NCI-H526 (cell line): ENCODE measurements at places on chromosomes 11 and 22.

- no peak for DNase-seq
Observed at GRCh38 chr11:74185695-74186094, 14.6 kb downstream of the PPME1 start.

DNA sequence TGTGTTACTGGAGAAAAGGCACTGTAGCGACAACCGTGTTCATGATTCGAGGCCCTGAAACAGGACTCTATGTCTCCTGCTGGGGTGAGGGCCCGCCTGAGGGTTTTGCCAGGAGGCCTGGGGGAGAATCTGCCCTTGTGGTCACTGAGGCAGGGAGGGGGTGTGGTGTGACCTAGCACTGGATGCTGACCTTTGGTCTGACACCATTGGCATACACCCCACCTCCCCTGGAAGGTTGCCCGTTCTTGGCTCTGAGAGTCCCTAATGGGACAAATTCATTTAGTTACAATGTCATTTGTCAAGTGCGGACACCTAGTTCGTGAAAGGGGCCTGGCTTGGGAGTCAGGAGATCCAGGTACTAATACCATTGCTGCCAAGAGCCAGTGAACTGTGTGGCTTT lies 29.0 kb downstream of the NECTIN1 start:
- DNase-seq, result no peak

- peak; percentile 44 for DNase-seq
Observed at GRCh38 chr11:122509091-122509490, 146.4 kb upstream of the UBASH3B start.

GRCh38 chr11:114395736-114396135 lies 4.6 kb downstream of the C11orf71 start:
- peak; percentile 28 for DNase-seq

DNA sequence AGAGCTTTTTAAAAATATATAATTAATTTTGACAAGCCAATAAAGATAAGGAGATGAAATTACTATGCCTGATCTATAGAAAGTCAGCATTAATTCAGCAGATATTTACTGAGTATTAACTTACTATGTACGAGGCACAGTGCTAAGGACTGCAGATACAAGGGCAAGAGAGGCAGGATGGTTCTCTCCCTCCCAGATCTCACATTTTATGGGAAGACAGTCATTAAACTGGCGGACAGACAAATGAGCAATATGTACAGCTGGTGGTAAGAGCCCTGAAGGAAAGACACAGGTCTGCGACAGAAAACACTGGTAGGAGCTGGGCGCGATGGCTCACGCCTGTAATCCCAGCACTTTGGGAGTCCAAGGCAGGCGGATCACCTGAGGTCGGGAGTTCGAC lies 36.8 kb downstream of the MCHR1 start:
- DNase-seq, result no peak

DNA sequence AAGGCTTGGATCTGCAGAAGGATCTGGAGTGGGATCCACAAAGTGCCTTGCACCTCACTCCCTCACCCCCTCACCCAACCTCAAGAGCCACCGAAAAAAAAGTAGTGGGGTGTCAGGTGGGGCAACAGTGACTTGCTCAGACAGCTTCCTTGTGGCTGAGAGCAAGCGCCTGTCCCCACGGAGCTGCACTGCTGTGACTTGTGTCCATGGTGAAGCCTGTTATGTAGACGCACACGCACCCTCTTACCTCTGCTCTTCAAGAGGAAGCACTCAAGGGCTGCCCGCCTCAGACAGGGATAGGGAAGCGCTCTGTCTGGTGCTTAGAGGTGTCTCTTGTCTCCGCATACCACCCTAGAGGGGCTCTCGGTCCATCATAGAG lies 1.2 kb downstream of the DRD2 start:
- peak; percentile 80 for DNase-seq

GRCh38 chr22:44337678-44338004 lies 24.9 kb upstream of the SHISAL1 start:
- no peak for DNase-seq

DNA sequence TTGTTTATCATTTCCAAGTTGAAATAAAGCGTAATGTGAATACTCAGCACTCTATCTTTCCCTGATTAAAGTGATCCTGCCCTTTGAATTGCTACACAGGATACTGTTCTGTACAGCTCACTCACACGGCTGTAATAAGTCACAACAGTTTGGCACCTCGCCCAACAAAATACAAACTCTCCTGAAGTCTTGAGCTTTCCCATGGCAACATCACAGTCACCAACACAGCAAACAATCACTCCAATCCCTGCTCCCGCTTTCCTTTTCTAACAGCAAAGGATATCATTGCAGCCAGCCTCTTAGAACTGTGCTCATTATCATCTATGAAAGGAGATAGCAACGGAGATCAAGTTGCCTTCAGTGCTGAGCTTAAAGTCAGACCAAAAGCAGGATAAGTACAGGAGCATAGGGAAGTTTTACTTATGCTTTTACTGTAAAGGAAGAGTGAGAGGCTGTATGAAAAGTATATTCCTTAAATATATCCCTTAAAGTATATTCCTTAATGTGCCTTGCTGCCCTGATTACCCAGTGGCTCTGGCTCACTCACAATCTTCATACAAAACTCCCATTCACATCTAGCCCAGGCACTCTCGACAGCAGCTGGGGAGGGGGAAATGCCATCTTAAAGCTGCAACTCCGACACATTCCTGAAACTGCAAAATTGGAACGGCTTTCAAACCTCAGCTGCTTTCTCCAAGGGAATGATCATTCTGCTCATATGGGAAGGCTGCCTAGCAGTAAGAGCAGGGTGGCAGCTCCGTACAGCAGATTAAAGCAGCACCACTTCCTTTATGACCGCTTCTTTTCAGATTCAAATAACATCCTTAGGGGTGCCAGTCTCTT lies 35.8 kb downstream of the MAML2 start:
- peak; percentile 24 for DNase-seq

DNA sequence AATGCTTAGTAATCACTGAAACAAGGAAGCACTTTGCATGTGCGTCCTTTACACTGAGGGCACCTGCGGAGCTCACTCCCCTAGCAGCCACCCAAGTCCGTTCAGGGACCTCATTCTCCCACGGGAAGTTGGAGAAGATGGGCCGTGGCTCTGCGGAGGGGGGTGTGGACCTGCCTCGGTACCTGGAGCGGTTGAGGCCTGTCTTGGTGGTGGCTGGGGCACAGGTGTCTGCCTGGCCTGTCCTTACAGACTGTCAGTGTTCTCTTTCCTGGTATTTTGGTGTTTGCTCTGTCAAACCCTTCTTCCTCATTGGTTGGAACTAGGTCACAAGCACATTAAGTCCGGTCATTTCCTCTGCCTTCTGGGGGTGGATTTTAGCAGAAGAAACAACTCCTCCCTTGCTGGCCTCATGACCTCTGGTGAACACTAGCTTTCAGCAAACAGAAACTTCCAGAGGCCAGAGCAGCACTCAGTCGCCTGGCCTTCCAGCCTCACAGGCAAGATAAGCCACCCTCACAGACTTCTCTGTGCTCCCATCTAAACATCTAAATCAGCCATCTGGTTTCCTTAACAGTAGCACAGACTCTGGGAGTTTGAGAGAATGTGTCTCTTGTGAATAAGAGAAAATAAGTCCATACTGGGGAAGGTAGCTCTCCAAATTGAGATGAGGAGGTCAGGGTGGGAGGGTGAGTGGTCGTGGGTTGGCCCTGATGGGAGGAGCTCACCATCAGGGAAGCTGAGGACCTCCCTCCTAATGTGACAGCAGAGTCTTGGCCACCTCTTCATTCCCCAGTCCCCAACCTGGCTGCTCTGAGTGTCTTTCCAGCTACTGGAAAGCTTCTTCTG lies 8.6 kb downstream of the SNAP29 start:
- DNase-seq, result no peak

- DNase-seq, result peak; percentile 34
Observed at GRCh38 chr11:47184711-47185304, 1.4 kb downstream of the PACSIN3 start.

- no peak for DNase-seq
Observed at GRCh38 chr11:132670921-132671675, 861.2 kb downstream of the OPCML start.

GRCh38 chr11:76762356-76762752 lies 20.8 kb upstream of the TSKU start:
- peak; percentile 71 for DNase-seq

- no peak for DNase-seq
Observed at GRCh38 chr11:46667043-46667481, 33.4 kb downstream of the ARHGAP1 start.

DNA sequence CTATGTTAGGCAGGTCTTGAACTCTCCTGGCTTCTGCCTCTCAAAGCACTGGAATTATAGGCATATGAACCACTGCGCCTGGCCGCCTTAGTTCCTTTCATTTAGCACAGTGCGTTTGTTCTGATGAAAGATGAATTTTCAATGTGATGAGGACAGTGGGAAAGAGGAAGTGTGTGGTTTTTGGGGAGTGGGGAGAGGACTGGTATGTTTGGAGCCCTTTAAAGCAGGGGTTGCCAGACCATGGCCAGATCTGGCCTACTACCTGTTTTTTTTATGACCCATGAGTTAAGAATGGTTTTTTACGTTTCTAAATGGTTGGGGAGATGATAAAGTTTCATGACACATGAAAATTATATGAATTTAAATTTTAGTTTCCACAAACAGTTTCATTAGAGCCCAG lies 12.5 kb downstream of the ATXN10 start:
- DNase-seq, result no peak

GRCh38 chr11:57777969-57778317 lies 16.3 kb downstream of the CTNND1 start:
- DNase-seq, result peak; percentile 74

- no peak for DNase-seq
Observed at GRCh38 chr22:46522797-46523196, 14.6 kb downstream of the CELSR1 start.

GRCh38 chr11:68423481-68423880 lies 37.1 kb upstream of the PPP6R3 start:
- DNase-seq, result no peak

DNA sequence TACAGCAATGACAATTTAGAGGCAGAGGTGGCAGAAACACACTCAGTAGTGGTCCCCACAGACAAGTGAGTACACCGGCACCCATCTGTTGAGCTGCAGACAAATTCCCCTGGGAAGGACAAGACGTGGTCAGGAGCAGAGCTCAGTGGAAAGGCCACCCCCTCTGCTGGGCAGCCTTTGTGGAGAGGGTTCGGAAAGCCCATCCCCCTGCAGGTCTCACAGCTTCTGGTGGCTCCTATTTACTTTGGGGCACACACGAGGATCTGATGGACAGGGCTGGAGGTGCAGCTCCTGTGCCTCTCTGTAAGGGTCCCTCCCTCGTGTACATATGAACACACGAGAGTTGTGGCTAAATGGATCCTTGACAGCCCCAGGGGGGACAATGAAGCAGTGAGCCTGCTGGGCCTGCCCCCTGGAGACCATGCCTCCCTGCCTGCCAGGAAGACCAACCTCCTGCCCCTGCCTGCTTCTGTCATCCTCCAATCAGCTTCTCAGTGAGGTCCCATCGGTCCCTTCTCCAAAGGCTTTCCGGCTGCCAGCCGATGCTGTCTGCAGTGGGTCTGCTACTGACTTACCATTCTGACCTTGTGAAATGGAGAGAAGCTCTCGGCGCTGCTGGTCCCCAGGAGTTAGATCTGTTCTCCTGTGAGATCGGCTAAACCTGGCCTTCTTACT lies 161.5 kb downstream of the CACNA1I start:
- DNase-seq, result no peak

GRCh38 chr11:129853518-129854231 lies 38.0 kb downstream of the TMEM45B start:
- DNase-seq, result peak; percentile 95

GRCh38 chr11:108593923-108594434 lies 411 bp upstream of the EXPH5 start:
- DNase-seq, result no peak

DNA sequence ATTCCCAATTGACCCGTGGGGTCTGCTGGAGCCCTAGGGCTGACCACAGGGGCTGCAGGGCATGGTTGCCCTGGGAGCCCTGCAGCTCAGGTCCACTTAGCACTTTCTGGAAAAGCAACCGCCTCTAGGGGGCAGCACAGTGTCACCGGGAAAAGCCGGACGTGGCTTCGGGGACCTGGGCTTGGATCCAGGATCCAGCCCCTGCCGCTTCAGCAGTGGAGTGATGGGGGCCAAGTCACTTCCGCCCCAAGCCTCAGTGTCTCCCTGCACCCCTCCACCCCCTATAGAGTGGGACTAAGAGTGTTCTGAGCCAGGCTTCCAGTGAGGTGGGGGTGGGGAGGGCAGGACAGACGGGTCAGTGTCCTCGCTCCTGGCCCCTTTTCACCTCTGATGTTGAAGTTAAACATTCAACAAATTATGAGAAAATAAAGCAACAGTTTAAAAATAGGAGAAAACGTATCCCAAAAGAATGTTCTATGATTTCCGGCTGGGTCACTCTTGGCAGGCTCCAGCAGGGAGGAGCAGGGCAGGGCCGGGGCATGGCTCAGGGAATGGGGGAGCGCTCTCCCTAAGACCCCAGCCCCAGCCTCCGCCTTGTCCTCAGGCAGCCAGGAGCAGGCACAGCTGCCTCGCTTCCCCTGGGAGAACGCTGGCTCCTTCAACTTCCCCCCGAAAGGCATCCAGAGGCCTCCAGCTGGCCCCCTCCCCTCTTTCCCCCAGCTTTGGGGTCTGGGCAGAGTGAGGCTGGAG lies 96.5 kb upstream of the FGF3 start:
- DNase-seq, result peak; percentile 55

DNA sequence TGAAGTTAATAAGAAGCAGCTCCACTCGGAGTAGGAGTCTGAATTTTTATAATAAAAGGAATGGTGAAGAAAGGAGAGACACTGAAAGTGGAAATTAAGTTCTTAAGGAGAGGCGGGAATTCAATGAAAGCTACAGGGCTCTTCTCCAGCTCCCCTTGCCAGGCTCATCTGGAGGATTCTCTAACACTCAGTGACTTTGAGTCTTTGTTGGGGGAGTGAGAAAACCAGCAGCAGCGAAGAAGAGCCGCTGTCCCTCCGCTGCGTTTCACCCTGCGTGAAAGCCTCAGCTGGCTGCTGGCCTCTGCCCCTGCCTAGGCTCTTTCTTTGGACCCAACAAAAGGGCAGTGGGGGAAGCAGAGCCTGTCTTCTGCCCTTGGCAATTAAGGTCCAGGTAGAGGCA lies 113.0 kb downstream of the NTM start:
- no peak for DNase-seq

GRCh38 chr11:2998073-2998850 lies 6.1 kb upstream of the NAP1L4 start:
- DNase-seq, result no peak

DNA sequence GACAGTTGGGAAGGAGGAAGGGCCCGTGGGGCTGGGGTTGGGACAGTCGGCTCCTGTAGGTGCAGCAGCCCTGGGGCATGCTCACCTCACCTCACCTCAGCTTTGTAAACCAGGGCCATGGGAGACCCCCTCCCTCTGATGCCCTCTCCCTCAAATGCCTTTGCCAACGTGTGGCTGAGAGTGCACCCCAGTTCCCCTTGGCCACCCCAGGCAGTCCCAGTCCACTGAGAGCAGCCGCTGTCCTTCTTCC lies 4.2 kb upstream of the NEAT1 start:
- DNase-seq, result no peak

DNA sequence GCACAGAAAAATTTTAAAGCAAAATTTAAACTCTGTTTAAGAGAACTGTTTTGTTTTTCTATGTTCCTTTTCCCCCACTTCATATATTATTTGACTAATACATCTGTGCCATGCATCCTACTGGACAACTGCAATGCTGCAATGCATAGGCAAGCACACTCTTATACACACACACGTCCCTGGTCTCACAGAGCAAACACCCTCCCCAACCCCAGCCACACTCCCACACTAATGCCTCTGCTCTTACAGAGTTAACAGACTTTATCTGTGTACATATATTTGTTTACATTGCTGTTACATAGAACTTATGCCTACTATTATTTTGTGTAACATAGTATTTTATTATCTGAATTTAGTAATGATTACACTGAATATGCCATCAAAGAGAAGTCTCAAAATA lies 25.5 kb upstream of the CTSC start:
- peak; percentile 7 for DNase-seq

GRCh38 chr11:111734101-111734953 lies 31.9 kb downstream of the PPP2R1B start:
- no peak for DNase-seq
